ENCODE measurements at places on chromosomes 2 and 18.

DNA sequence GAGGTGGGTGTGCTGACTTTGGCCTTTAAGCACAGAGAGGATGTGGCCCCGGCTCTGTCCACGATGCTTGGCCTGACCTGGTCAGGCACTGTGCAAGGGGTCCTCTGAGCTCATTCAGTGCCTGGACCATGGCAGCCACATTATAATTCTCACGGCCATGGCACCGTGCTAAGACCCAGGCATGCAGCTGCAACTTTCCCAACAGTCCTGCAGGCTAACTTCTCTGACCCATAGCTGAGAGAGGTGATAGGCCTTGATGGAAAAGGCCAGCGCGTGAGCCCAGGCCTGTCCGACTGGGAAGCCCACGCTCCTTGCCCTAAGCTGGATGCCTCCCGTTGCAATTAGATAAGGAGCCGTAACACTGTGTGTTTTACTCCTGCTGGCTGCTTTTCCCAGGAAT, 99.9 kb downstream of the TFCP2L1 start:
- no peak for DNase-seq

DNA sequence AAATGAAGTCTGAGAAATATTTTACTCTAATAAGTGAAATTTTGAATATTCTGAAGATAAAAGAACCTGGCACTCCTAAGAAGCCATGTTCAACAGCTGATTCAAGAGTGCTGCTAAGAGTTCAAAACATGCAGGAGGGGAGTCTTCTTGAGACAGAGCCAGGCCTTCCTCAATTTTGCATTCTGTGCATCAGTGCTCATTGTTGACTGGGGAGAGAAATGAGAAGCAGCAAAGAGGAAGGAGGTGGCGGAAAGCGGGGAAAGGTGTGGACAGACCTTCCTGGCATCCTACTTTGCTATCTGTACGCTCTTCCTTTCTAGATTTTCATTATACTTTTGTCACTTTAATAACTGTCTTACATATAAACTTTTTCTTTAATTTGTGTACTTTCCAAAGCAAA, 29.7 kb upstream of the TXNDC2 start:
- no peak for DNase-seq

GRCh38 chr2:170587922-170588321, 127.2 kb upstream of the SP5 start:
- DNase-seq, result no peak

GRCh38 chr18:74456349-74457042, 612 bp downstream of the DIPK1C start:
- DNase-seq, result no peak

DNA sequence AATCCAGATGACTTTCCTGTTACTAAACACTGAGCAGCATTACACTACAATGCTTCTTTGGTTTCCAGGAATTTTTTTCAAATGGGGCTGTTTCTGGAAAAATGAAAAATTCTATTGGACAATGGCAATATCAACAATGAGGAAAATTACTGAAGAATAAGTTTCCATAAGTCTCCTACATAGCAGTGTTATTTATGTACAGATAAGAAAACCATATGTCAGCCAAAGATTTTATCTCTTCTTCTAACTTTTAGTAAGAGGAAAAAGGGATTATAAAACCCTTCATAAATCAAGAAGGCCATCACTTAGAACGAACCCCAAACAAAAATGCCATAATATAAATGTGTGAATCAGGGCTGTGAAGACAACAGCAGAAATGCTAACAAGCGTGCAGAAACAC, 31.6 kb upstream of the NOSTRIN start:
- no peak for DNase-seq

DNA sequence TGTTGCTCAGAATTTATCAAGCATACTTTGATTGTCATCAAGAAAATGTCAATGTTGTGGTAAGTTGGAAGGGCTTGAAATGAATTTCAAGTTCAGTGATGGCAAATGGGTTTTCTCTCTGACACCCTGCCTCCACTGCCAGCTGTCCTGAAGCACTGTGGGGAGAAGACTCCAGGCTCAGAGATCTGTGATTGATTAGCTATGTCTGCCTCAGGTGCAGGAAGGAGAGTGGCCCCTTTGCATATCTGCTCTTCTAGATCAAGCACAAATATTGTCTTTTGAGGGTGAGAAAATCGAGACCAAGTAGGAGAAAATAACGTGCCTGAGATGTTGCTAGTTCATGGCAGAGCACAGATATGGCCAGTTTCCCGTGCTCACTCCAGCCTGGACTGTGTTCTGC, 178.8 kb upstream of the GLI2 start:
- no peak for DNase-seq

- no peak for DNase-seq
Measured at GRCh38 chr2:181626671-181627070, 30.2 kb downstream of the CERKL start.

DNA sequence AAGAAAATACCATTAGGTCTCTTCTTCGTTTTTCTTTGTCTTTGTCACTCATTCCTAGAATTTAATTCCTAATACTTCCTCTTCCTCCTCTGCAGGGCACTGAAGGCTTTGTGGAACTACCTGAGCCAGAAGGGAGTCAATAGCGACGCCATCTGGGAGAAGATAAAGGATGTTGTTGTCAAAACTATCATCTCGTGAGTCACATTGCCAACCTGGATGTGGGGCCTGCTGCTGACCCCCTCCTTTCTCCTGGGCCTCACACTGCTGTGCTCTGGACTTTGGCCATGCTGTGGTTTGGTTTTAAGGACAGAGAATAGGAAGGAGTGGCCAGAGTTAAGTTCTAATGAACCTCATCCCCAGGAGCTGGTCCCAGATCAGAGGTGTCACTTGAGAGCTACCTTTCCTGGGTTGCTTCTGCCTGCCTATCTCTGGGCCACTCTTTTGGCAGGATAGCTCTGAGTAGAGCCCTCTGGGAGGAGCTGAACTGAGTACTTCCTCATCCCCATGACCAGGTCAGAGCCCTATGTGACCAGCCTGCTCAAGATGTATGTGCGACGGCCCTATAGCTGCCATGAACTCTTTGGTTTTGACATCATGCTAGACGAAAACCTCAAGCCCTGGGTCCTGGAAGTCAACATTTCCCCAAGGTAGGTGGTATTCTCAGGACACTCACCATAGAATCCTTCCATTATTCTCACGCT, 33.1 kb upstream of the CYP27A1 start:
- DNase-seq, result no peak

DNA sequence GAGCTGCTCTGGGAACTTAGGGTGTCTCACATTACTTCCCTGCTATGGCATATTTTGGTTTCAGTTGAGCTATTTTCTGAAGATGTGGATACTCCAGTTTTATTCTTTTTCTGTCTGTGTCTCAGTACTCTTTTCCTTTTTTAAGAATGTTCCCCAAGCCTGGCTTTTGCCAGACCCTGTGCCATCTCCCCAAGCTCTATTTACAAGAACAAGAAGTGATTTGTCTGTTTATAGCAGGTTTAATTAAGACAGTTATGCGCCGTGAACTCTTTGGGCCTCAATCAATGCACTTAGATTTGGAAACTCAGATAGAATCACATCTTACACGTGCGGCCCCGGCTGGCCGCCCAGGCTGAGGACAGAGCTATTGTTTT, 8.9 kb upstream of the SATB2 start:
- no peak for DNase-seq

GRCh38 chr2:68719912-68720311, 14.7 kb upstream of the ARHGAP25 start:
- no peak for DNase-seq

DNA sequence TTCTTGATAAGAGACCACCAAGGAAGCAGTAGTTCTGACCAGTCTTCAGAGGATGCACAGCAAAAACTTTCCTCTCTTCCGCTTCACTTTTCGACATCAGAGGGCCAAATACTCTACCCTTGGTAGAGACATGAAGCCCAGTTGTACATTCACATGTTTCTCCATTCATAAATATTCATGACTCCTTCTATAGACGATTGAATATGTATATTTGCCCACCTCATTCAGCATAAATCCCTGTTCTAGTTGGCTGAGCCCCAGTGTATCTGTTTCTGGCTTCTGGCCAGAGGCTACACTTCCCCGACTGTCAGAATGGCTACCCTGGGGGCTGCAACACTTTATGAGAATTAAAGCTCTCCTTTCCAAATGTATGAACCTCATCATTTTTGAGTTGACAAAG, 258.5 kb downstream of the ASXL3 start:
- no peak for DNase-seq

GRCh38 chr2:101843471-101843870, 146.0 kb downstream of the MAP4K4 start:
- DNase-seq, result no peak

GRCh38 chr2:236956031-236956618, 129.6 kb upstream of the COPS8 start:
- DNase-seq, result no peak

- no peak for DNase-seq
Measured at GRCh38 chr2:85865539-85866164, 23.1 kb downstream of the ST3GAL5 start.

GRCh38 chr2:131010566-131010965, 82.7 kb downstream of the FAM168B start:
- DNase-seq, result no peak

GRCh38 chr2:60531701-60532133, 21.7 kb downstream of the BCL11A start:
- no peak for DNase-seq

DNA sequence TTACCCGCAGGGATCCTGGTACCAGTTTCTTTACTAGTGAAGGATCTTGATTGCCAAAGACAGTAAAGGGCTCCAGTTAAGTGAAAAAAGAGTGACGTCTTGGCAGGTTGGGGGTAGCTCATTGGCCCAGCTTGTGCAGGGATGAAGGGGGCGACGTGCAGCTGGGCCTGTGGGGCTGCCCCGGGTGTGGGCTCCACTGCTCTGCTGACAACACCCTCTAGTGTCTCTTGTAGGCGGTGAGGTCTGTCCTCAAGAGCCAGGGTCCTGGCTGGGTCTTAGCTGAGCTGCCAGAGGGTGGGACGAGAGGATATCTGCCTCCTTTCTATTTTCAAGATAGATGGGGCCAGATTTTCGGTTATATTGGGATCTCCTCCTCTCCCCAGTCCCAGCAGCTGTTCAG, 6.1 kb downstream of the ARHGEF4 start:
- DNase-seq, result no peak

- no peak for DNase-seq
Measured at GRCh38 chr2:222939208-222939856, 78.5 kb downstream of the ACSL3 start.

DNA sequence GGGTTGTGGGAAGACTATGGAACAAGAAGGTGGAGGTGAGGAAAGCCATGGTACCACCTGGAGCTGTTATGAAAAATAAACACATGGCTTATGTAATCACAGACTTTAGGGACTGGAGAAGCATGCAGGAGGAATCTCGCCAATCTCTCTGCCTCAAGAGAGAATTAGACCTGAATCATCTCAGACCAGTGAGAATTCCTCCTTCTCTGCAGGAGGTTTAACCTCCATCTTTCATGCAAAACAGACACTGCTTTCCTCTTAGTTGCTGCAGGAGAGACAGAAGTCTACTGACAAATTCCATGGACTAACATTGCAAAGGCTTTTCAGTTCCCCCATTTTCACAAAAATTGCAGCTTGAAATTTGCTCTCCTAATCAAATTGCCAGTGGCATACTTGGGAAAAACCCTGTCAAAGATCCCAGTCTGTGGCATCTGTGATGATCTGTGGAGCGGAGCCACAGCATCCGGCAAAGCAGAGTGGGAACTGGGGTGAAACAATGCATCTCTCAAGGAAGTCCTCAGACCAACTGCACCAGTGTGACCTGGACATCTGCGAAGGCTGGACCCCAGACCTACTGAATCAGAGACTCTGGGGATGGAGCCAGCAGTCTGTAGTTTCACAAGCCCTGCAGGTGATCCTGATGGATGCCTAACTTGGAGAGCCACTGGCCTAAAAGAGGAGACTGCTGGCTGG, 28.6 kb upstream of the NCKAP5 start:
- DNase-seq, result no peak

- no peak for DNase-seq
Measured at GRCh38 chr2:224876522-224876921, 160.4 kb upstream of the CCDC195 start.

GRCh38 chr18:25103468-25104155, 248.4 kb downstream of the ZNF521 start:
- no peak for DNase-seq

GRCh38 chr18:45733535-45733934, 9.6 kb downstream of the SLC14A1 start:
- DNase-seq, result no peak

- no peak for DNase-seq
Measured at GRCh38 chr2:122063716-122064115, 308.3 kb downstream of the TSN start.

DNA sequence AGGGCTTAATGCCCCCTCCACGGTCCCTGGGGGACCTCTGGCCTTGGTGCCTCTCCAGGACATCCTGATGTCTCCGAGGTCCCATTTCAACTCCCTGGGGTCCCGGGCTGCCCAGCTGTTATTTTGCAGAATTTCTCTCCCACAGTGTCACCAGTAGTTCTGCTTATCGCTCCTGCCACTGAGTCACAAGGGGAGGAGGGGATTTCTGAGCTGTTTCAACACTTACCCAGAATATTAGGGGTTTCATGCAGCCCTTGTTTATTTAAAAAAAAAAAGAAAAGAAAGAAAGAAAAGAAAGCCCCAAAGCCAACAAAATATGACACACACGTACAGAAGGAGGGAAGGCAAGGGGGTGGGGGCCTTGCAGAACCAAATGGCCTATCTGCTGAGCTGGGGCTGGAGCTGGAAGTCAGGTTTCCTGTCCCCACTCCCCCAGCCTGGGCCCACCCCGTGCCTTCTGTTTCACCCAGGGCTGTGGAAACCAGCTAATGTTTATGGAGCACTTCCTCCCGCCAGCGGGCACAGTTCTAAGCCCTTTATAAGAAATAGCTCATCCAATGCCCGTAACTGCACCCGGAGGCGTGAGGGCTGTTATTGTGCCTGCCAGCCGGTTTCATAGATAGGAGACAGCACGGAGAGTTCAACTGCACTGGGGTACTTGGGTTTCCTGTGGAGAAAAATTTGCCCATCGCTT, 8.4 kb upstream of the ARID5A start:
- DNase-seq, result no peak

- no peak for DNase-seq
Measured at GRCh38 chr2:30481323-30481800, 34.3 kb downstream of the LCLAT1 start.

DNA sequence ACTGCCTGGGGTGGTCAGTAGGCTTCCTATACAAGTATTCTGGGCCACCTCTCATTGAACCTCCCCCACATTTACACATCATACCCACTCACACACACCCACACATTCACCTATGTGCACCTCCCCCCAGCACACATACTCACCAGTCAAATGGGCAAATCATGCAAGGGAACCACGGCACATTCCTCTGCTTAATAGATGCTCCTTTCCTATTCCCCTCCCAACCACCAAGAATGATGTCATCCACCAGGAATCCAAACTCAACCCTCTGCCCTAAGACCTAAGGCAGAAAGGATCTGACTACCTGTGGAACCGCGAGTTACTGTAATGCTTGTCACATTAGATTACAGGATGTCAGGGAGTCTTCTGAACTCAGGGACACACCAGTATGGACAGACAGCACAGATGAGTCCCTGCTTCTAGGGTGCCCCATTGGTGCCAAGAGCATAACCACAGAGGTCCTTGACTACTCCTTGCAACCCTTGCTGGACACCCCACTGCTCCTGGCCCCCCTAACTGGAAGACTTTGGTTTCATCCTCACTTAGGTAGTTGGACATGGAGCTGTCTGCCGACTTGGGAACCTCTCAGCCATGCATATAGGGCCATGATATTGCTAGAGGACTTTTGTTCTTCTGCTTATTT, 21.5 kb upstream of the CAB39 start:
- peak; percentile 81 for DNase-seq

GRCh38 chr2:67857836-67858235, 205.0 kb downstream of the C1D start:
- DNase-seq, result no peak

Data from non-pigmented ciliary epithelial cell (primary cell).